ENCODE measurements at places on chromosomes 11 and 22.
A peak's percentile ranks its signal among the peaks of the same experiment; 100 is the strongest.

DNA sequence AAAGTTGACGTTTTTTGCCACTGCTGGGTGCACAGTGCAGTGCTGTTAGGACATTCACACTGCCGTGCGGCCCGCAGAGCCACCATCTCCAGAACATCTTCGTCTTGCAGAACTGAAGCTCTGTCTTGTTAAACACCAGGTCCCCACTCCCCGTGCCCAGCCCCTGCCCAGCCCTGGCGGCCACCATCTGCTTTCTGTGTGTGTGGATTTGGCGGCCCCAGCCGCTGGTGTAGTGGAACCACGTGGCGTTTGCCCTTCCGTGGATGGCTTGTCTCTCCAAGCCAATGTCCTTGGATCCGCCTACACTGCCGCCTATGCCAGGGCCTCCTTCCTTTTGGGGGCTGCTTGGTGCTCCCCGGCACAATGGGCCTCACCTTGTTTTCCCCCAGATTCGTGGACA is 8.2 kb upstream of the MUC5AC start:
- no peak for DNase-seq

DNA sequence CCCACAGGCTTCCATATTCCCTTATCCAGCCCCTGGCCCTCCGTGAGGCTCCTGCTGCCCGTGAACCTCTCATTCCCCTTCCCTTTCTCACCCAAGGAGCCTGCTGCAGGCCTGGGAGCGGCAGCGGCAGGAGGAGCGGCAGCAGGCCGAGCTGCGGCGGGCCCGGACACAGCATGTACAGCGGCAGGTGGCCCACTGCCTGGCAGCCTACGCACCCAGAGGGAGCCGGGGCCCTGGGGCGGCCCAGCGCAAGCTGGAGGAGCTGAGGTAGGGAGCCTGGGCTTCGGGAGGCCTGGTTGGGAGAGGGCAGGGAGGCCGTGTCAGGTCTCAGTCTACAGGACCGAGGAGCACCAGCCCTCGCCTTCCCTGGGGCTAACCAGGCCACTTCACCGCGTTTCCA is 8.1 kb upstream of the SART1 start:
- no peak for DNase-seq

GRCh38 chr22:33110562-33111163 is 52.5 kb upstream of the SYN3 start:
- DNase-seq = no peak

DNA sequence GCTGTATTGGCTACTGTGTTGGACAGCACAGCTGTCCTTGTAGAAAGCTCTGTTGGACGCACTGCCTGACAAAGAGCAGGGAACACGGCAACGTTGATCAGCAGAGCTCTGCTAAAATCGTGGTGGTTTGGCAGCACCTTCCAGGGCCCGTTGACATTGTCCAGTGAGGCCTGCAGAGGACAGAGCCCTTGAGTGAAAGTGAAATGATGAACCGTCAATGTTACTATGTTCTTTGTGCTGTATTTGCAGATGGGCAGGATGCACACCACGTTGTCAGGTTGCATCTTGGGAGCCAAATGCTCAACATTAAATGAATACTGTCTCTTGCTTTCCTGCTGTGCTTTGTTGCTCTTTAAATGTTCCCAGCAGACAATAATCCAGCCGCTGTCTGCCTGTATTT is 69.7 kb downstream of the NELL1 start:
- no peak for DNase-seq

DNA sequence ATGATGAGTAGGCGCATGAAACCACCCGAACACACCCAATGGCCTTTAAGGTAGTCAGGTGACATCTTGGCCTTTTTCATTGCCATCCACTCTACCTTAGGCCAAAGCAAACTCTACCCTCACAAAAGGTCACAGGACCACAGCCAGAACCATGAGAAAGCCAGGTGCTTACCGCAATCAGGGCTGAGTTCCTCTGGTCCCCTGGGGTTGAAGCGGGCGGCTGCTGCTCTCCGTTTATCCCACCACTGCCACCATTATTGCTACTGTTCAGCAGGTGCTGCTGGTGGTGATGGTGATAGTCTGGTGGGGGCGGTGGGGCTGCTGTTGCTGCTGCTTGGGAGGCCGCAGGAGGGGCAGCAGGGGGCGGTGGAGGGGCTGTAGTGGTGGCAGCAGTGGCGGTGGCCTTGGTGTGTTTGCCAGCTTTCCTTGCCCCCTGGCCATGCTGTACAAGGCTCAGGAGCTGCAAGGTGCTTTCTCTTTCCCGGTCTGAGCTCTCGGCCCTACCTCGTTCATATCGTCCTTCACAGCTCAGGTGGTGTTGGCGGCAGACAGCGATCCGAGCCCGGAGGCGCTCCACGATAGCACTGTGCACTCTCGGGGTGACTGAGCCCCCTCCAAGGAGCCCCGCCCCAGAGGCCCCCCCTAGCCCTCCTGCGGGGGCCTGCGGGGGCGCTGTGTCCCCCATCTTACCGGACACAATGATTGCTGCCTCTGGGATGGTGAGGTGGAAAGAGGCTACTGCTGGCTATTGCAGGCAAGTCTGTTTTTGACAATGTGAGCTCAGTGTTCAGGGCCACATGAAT is 1.6 kb downstream of the MAML2 start:
- DNase-seq = peak; percentile 65

GRCh38 chr11:73420136-73420535 is 43.9 kb downstream of the RELT start:
- DNase-seq = no peak

DNA sequence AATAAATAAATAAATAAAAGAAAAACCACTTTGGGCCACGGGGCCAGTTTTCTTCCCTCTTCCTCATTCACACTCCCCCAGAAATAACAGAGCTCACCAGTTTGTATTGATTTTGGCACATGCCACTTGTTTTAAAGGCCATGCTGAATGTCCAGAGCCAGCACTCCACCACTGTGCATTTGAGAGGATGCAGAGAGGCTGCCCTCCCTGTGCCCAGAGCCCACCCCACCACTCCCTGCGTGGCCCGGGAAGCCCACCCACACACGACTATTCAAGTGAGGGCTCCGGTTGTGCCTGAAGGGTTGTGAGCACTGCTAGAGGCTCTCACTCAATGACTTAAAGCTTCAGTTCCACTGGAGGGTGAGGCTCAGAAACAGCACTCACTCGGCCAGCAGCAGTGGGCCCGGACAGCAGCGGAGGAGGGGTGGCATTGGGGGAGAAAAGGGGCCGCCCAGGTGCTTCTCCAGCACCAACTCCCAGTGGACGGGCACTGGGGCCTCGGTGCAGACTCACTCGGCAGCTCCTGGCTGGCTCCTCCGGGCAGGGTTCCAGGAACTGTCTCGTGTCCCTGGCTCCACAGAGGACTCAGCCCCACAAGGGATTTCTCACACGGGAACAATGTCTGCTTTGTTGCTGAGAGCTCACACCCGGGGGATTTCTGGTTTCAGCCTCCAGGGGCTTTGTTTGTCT is 112.7 kb downstream of the SHANK2 start:
- DNase-seq = no peak

- DNase-seq = no peak
Measured at GRCh38 chr11:2538951-2539350, 94.1 kb downstream of the KCNQ1 start.

DNA sequence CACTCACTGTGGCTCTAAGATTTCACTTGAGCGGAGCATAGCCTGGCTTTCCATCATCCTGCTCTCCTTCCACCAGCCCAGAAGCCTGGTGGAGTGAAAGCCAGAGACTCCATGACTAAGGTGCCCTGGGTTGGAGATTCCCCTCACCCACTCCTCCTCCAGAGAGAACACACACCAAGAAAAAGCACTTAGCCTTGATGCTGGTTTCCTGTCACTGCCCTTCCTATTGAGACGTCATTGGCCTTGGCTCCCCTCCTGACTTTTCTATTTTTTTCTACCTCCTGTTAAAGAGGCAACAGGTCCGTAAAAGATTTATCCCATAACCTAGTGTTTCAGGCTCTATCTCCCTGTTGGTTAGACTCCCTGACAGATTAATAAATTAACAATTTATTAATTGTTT is 38.5 kb upstream of the APLNR start:
- no peak for DNase-seq

GRCh38 chr11:94803491-94803890 is 35.3 kb downstream of the AMOTL1 start:
- DNase-seq = no peak

GRCh38 chr11:117907276-117908108 is 21.7 kb downstream of the TMPRSS13 start:
- no peak for DNase-seq

DNA sequence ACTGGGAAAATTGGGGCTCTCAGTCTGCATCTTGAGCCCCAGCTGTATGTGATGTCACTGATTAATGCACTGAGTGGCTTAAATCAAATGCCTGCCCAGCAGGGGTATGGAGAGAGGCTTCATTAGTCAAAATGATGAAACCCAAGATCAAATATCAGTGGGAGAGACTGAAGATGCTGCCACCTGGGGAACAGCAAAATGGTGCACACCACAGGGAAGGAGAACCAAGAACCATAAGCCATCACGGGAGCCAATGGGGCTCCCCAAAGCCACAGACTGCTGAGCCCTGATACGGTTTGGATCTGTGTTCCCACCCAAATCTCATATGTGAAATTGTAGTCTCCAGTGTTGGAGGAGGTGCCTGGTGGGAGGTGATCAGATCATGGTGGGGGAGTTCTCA is 85.6 kb downstream of the CTTN start:
- DNase-seq = no peak

- no peak for DNase-seq
Measured at GRCh38 chr11:76666830-76667229, 3.7 kb downstream of the LRRC32 start.

DNA sequence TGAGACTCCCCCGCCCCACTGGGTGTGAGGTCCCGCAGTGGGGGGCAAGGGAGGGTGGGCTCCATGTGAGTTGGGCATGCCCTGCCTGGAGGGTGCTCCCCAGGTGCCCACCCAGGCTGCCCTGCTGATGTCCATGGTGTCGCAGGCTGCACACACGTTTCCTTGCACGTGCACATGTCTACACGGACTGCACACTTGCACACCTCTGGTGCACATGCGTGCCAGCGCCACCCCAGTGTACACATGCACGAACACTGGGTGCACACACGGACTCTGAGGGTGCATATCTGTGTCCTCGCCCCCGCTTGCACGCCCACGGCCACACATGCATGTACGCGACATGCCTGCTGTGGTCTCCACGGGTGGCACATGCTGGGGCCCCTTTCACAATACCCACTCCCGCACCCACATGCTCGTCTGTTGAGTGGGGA is 35.2 kb upstream of the PRODH start:
- no peak for DNase-seq

DNA sequence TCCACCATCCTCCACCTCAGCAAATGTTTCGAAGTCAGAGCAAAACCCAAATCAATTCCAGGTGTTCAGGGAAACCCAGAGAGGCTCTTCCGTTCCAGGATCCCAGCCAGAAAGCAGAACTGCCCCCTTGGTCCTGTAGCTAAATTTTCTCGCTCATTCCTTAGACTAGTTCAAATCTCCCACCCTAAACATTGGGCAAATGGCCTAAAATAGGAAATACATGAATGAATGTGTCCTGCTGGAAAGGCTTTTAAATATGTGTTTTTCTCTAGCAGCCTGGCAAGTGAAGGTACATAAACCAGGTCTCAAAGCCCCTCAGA is 89.6 kb downstream of the ETS1 start:
- no peak for DNase-seq

DNA sequence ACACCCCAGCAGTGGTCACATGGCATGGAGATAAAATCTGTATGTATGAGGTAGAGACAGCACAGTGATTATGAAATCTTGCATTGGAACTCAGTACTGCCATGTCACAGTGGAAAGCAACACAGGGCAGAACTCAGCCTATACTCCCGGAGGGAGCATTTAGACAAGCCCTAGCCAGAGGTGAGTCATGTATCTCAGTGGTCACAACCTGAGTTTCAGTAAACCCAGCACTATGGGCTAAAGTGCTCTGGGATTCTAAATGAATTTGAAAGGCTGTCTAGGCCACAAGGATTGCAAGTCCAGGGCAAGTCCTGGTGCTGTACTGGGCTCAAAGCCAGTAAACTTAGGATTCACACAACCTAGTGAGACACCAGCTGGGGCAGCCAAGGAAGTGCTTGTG is 1717.1 kb upstream of the RAG2 start:
- DNase-seq = no peak

DNA sequence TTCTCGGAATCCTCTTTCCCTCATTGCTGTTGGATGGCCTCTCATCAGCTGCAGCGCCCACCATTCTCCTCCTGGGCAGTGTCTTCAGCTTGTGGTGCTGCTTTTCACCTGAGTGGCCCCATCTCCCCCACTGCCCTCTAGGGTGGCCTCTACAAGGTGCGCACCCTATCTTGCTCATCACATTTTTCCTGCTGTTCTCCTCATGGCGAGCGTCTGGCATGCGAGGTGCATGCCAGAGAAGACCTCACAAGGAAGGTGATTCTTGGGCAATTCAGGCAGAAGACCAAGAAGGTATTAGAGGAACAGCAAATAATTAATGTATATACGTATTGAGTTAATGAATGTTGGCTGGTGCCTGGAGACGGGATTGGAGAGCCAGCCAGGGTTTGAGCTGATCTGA is 3.1 kb downstream of the AP2A2 start:
- DNase-seq = no peak

DNA sequence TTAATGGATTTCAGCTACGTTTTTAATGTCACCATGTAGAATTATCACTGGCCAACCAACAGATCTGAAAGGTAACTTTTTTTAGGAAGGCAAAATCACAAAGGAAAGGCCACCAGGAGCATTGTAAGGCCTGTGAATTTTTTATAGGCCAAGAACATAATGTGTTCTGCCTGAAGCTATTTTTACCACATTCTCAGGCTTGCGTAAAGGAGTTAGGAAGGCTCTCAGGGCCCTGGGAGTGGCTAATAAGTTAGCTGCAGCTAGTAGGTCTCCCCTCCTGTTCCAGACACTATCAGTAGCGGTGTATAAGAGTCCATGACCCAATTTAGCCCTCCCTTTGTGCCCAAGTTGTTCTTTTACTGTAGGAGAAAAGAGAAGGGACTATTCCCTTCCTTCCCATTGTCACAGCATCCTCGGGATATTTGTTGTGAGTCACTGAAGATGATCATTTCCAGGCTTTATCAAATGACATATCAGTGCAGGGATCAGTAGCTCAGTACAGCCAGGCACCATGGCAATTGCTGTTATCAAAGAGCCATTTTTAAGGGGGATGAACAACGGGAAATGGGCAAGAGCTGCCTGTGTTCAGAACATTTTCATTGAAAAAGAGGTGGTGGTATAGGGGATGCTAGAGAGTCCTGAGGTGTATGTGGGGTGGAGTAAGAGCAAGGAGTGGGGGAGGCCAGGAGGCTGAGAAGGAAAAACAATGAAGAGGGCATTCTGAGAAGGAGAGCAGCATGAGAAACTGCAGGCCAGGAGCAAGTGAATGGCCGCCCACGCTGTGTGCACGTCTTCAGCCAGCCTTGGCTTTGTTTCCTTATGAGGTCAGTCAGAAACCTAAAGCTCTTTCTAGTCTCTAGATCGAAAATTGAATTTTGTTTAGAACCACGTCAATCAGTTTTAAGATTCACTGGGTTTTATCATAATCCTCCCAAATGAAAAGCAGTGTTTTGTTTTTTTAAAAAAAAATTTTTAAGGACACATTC is 940.3 kb downstream of the NTM start:
- DNase-seq = no peak

All from effector CD8-positive, alpha-beta T cell (primary cell).